Activated gamma-delta T cell (primary cell): ENCODE measurements at places on chromosomes 4 and X.
A peak's percentile ranks its signal among the peaks of the same experiment; 100 is the strongest.

GRCh38 chr4:26238778-26239679 lies 81.8 kb upstream of the RBPJ start:
- DNase-seq, result no peak

- DNase-seq, result no peak
Observed at GRCh38 chrX:39308126-39308525, 506.9 kb downstream of the MID1IP1 start.

DNA sequence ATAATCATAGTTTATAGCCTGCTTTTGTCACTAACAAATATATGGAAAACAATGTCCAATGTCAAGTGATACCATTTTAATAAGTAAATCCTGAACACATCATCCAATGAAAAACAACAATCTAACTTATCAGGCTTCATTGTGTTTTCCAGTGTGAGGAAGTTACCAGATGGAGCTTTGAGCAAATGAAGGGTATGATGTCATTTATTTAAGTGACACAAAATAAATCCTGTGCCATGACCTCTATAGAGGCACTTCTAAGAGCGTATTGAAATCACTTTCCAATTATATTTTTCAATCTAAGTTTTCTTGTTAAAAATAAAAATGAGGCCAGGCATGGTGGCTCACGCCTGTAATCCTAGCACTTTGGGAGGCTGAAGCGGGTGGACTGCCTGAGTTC lies 48.2 kb upstream of the NMU start:
- no peak for DNase-seq

DNA sequence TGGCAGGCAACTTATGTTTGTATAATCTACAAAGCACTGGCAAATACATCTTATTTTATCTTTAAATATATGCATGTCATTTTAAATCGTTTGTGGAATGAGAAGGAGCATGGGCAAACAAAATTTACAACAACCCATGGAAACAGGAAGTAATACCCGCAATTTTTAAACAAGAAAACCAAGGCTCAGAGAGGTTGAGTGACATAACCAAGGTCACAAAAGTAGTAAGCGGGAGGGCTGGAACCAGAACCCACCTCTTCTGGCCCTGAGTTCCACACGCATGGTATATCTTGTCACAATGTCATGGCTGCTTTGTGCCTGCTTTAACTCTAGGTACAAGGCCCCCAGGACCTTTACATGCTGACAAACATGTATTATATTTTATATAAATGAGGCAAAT lies 52.9 kb downstream of the SLC7A11 start:
- no peak for DNase-seq

DNA sequence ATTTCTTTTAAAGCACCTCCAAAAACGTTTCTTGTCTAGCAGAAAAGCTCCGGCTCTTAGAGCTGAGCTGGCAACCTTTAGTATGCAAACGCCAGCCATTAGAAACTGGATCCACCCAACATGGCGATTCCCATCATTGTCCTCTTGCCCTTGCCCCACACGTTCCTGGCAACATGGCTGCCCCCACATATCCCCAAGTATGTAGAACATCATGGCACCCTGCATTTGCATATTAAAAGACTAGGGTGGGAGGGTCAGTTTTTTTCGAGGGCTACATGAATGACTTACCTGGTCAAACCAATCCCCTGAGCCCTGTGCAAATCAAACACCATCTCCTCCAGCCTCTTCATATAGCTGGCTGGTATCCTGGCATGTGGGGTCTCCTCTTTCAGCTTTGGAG lies 82.2 kb upstream of the HELT start:
- no peak for DNase-seq

GRCh38 chr4:111562826-111563225 lies 582.4 kb upstream of the FAM241A start:
- no peak for DNase-seq

DNA sequence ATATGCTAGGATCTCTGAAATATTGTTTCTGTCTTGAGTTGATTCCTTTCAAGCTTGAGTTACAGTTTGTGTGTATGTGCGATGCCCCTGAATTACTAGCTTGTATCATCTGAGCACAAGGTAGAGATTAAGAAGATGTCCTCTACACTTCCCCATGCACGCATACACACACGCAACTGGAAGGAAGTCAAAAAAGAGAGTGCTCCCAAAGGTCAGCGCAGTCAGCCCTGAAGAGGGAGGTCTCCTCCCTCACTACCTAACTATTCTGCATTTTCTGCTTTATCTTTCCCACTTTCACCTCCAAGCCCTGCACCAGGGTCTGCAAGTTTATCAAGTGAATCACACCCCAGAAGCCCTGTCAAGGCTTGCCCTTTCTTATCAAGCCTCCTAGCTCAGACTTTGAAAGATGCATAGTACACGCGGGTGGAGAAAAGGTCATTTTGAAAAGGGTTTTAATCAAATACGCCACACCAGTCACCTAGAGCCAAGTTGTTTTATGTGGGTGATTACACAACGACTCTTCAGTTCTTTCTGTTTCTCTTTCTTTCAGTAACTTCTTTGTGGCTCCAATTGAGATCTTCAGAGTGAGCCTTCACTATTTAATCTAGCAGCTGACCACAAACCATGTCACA lies 127.7 kb downstream of the ASB9 start:
- no peak for DNase-seq

- DNase-seq, result no peak
Observed at GRCh38 chrX:132077414-132077813, 50.4 kb downstream of the FRMD7 start.

- DNase-seq, result no peak
Observed at GRCh38 chr4:151676301-151676700, 84.5 kb downstream of the GATB start.

- DNase-seq, result no peak
Observed at GRCh38 chr4:24164054-24164693, 274.3 kb upstream of the PPARGC1A start.

DNA sequence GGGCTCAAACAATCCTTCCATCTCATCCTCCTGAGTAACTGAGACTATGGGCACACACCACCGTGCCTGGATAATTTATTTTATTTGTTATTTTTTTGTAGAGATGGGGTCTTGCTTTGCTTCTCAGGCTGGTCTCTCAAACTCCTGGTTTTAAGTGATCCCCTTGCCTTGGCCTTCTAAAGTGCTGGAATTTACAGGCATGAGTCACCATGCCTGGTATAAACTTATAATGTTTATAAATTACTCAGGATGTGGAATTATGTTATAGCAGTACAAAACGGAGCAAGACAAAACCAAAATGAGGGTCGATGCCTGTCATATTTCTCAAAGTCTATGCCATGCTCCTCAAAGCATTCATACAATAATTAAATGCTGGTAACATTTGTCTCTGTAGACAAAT lies 29.8 kb upstream of the TEX13C start:
- DNase-seq, result no peak

DNA sequence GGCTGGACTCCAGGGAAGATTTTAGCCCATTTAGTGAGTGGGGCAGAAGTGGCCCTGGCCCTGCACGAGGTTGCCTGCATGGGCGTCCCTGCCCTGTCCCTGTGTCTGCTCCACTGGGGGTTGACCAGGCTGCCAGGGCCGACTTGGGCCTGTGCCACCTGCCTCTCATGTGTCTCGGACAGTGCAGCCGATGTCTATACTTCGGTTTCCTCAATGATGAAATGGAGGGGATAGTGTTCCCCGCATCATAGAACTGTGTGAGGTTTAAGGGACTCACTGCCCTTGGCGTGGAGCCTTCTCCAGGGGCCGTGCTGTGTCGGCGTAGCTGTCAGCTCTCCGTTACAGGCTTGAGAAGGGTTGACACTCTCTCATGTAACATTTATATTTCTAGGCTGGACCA lies 27.0 kb upstream of the MSANTD1 start:
- DNase-seq, result no peak

GRCh38 chr4:48266781-48267180 lies 2.9 kb downstream of the TEC start:
- DNase-seq, result no peak

- no peak for DNase-seq
Observed at GRCh38 chr4:96003951-96004740, 164.3 kb downstream of the PDHA2 start.

DNA sequence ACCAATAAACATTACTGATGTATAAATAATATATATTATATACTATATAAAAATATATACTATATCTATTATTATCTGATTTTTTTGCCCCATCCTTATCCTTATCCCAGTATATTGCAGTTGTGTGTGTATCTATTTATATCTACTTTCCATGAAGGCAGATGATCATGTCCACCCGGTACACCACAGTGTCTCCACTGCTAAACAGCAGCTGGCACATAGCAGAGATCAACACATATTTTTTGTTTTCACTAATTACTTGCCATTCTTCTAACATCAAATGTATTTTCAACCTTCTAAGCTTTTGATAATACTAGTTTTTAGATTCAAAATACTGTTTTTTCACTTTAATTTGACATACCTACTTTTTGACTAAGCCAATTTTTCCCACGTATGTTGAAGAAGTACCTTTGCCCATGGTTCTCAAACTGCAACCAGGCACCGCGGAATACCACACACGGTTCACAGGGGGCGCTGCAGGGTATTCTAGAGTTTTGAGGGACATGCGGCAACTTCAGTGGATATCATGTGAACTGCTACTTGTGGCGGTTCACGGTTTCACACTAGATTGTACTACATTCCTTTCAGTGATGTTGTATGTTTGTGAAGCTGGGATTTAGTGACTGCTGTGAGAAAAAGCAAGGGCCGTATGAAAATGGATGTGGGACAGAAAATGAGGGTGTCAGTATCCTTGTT lies 182.5 kb upstream of the NPY2R start:
- DNase-seq, result no peak

DNA sequence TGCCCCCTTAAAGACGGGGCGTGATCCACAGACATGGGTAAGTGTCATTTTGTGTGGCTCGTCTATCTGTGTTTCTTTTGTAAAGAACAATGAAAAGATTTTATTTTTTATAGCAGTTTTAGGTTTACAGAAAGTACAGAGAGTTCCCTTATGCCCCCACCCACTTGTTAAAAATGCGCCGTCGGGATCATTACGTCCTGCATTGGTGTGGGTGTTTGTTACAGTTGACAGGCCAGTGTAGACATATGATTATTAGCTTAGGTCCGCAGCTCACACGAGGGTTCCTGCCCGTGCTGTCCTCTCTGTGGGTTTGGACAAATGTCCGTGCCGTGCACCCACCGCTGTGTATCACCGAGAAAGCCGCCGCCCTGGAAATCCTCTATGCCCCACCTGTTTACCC lies 50.5 kb downstream of the RGS12 start:
- no peak for DNase-seq

GRCh38 chrX:71622576-71623450 lies 4.5 kb upstream of the CXCR3 start:
- peak; percentile 57 for DNase-seq

DNA sequence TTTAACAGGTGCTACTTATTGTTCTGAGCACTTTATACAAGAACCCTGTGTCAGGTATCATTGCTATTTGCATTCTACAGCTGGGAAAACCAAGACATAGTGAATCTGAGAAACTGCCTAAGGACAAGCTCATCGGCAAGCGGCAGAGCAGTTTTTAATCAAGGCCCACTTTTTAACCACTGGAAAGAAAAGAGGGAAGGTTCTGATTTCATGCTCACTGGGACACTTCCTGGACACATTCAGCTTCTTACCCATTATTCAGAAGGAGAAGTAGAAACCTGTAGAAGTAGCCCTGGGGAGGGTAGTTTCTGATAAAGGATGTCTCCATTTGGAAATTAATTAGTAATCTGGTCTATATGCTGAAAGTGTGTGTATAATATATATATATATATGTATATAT lies 2.5 kb upstream of the LNX1 start:
- DNase-seq, result no peak

DNA sequence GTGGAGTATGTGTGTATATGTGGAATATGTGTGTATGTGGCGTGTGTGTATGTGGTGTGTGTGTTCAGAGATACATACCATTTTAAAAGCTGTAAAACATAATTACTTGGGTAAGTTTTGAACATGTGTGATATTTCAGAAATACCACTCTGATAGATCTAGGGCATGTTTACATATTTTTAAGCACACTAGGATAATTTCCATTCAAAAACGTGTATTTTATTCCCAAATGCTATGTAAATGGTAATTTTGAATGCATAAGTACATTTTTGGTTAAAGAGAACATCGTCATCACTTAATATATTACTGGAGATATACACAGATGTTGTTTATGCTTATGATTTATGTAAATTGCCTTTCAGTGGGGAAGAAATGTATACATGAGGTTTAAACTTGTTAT lies 34.7 kb upstream of the SHISA3 start:
- DNase-seq, result no peak
